ENCODE measurements at places on chromosomes 6 and 20. TPM values are rescaled to one million over a fixed set of nuclear protein-coding genes. Genes with fewer than 3 reads are reported as not detected.

The TCP11 gene
- 0.11 TPM for total RNA-seq

The LY6G6D gene
- total RNA-seq: not detected

The MAPK13 gene
- total RNA-seq: 8.3 TPM

The CCN6 gene
- total RNA-seq: 36.8 TPM

The OLIG3 gene
- total RNA-seq: not detected

The APOM gene
- total RNA-seq: 2.2 TPM

The DEFB126 gene
- total RNA-seq: not detected

All from articular chondrocyte of knee joint (primary cell).